ENCODE measurements at places on chromosomes 16 and 17.

DNA sequence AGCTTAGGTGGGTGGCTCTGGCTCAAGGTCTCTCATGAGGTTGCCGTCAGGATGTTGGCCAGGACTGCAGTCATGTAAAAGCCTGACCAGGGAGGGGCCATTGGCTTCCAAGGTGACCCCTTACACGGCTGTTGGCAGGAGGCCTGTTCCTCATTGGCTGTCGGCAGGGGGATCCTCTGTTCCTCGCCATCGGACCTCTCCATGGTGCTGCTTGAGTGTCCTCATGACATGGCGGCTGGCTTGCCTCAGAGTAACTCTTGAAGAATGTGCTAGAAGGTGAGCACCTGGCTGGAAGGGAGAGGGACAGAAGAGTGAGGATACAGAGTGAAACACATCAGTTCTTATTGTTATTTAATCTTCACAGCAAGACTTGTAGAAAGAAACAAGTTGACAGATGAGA, 4.7 kb upstream of the RPRML start:
- DNase-seq: no peak

DNA sequence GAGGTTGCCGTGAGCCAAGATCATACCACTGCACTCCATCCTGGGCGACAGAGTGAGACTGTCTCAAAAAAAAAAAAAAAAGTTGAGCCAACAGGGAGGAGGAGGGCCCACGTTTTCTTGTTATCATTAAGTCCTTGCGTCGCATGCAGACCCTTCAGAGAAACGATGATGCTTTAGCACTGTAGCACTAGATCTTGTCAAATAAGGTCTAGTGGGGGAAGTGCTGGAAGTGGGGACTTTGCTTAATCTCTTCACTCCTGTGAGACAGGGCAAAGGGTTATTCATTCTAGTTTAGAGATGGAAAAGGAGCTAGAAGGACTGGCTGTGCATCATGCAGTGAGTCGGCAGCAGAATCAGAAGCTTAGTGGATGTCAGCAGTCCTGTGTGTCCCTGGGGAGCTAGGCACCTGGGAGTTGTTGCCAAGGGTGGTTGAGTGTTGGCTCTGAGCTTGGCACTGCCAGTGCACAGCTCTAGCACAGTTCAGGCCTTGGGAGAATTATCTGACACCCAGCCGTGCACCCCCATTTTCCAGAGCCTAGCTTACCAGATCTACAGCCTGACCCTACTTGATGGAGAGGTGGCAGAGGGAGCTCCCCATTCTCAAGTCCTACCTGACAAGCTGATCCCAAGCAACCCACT, 33.4 kb upstream of the TBX2 start:
- DNase-seq: no peak

DNA sequence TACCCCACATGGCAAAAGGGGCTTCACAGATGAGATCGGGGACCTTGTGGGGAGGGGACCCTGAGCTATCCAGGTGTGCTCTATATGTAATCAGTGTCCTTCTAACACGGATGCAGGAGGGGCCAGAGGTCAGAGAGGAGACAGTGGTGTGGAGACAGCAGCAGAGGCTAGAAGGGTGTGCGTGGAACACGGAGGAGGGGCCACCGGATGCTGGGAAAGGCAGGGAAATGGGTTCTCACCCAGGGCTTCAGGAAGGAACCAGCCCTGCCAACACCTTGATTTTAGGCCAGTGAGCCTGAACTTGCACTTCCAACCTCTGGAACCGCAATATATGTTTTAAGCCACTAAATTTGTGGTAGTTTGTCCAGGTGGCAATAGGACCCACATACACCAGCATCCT, 4.6 kb upstream of the SLC38A8 start:
- DNase-seq: no peak

- no peak for DNase-seq
These were observed 30.9 kb upstream of the GCSH start for GRCh38 chr16:81127051-81127450.

DNA sequence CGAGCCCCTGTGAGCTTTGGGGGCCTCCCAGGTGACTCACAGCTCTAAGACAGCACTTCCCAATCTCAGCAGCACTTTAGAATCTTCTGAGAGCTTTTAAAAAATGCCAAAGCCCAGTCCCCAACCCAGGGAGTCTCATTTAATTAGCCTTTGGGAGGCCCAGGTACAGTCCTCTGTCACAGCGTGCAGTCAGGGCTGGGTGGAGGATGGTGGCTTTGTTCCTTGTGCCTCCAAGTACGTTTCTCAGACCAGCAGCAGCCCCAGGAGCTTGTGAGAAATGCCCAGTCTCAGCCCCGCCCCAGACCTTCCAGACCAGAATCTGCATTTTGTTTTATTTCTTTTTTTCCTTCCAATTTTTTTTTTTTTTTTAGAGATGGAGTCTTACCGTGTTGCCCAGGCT, 27.4 kb upstream of the CMIP start:
- no peak for DNase-seq

DNA sequence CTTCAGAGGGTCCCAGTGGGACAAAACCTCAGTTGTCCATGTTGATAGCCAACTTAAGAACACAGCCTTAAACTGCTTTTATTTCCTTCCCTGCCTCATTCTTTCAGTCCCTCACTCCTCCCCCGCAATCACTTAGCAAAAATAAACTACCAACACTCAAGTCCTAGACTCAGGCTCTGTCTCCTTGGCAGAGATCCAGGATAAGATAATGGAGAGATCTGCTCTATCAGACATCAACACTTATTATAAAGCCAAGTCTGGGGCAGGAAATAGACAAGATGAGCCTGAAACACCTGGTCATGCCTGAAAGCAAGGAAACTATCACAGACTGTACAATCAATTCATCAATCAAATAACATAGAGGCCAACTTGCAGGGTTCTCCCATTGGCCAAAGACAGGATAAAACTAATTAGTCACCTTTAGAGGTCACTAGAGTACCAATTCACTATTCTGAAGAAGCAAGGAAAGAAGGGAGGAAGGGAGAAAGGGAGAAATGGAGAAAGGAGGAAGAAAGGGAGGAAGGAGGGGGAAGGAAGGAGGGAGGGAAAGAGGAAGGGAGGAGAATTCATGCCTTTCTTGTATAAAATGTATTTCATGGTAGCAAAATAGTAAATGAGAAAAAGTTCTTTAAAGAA, 15.7 kb downstream of the HYDIN start:
- DNase-seq: no peak

DNA sequence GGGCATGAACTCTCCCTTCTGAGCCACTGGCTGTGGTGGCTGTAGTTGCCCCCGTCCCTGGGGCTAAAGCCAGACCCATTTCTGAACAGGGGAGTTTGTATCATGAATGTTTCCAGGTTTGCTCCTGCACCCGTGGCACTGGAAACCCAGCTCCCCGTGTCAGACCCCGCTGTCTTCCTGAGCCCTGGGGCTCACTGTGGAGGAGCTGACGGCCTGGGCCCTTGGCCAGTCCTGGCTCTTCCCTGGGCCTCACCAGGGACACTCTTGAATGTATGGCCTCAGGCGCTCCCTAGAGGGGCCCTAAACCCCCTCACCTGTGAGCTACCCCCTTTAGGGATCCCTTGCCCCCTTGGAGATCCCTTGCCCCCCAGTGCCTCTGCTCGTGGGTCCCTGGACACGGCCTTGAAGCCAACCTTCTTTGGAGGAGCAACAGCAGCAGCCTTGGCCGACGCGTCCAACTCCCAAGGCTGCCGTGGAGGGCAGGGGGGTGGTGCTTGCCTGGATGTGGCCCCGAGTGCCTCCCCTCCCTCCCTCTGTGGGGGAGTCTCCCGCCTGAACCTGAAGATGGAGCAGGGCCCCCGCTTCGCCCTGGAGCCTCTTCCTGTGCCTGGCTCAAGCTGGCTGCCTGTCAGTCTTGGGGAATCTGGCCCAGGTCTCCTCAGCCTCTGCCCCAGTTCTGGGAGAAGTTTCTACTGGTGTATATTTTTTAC, 15.9 kb downstream of the CASKIN2 start:
- DNase-seq: no peak

GRCh38 chr17:72183194-72183685, 62.4 kb downstream of the SOX9 start:
- no peak for DNase-seq

DNA sequence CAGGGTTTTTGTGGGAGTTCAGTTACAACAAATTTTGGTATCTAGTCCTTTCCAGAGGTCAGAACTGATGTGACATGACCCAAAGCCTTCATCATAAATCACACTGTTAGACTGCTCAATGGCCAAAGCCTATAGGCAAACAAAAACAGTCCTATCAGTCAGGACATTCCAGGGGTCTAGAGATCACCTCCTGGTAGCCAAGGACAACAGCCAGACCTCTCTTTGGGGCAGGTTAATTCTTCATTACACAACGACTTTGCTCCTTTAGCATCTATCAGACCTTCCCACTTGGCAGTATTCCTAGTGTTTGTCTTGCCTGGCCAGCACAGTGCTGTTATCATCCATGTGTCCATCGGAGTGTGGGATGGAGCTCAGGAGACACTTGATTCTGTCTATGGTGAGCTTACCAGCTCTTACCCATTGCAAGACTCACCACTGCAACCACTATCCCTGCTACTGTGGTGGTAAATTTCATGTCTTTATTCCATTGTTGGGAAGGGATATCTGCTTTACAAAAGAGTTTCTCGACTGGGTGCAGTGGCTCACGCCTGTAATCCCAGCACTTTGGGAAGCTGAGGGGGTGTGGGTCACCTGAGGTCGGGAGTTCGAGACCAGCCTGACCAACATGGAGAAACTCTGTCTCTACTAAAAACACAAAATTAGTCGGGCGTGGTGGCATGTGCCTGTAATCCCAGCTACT, 95.5 kb upstream of the DHX40 start:
- no peak for DNase-seq

DNA sequence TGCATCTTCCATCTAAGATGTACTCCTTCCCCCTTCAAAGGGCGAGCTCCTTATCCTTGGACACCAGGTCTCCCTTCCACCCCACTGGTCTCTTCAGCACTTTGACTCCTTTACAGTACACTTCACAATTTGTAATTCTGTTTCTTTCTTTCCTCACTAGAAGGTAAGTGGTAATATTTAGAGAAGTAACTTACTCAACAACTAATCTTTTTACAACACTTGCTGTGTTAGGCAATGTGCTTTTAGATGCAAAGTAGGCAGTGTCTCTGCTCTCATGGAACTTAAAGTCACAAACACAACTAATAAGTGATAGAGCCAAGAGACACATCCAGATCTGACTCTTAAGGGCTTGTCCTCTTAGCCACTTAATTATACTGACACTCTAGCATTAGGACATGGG, 6.4 kb downstream of the SIAH1 start:
- no peak for DNase-seq

DNA sequence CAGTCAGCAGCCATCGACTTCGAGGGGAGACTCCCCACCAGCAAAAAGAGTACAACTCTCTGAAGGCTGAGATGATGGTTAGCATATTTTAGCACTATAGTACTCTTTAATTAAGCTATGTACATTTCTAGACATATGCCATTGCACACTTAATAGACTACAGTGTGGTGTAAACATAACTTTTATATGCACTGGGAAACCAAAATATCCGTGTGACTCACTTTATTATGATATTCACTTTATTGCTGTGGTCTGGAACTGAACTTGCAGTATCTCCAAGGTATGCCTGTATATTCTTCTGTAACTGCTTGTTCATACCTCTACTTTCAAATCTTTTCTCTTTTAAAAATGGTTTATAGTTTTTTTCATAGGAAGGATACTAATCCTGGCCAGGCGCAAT, 11.0 kb upstream of the NXPH3 start:
- no peak for DNase-seq

DNA sequence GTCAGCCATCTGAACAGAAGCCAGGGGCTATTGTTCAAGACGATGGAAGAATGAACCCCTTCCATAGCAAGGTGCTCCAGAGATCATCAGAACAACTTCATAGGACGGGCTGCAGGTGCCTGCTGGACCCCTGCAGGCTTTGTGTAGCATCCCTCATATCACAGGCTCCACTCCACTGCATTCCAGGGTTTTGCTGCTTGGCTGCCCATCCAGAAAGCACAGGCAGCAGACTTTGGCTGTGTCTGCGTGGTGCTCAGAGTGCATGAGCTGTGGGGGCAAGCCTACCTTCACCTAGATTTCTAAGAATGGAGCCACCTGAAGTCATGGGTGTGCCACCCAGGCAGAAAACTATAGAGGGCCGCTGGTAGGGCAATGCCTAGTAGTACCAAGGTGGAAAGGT, 93.9 kb upstream of the NLRP1 start:
- no peak for DNase-seq

GRCh38 chr16:83652943-83653342, 154.8 kb upstream of the HSBP1 start:
- DNase-seq: no peak

- no peak for DNase-seq
These were observed 42.5 kb downstream of the ARHGAP17 start for GRCh38 chr16:24972608-24973220.

- no peak for DNase-seq
These were observed 41.5 kb downstream of the SREBF1 start for GRCh38 chr17:17795296-17795695.

Data from BE2C (cell line).